CD4-positive, alpha-beta T cell treated with Interleukin-17A for 1 hour (primary cell): ENCODE measurements at places on chromosomes 11 and 22.

GRCh38 chr11:86249307-86250098 lies 5.0 kb downstream of the EED start:
- no peak for DNase-seq

- no peak for DNase-seq
Measured at GRCh38 chr11:126466236-126467045, 111.0 kb downstream of the ST3GAL4 start.

DNA sequence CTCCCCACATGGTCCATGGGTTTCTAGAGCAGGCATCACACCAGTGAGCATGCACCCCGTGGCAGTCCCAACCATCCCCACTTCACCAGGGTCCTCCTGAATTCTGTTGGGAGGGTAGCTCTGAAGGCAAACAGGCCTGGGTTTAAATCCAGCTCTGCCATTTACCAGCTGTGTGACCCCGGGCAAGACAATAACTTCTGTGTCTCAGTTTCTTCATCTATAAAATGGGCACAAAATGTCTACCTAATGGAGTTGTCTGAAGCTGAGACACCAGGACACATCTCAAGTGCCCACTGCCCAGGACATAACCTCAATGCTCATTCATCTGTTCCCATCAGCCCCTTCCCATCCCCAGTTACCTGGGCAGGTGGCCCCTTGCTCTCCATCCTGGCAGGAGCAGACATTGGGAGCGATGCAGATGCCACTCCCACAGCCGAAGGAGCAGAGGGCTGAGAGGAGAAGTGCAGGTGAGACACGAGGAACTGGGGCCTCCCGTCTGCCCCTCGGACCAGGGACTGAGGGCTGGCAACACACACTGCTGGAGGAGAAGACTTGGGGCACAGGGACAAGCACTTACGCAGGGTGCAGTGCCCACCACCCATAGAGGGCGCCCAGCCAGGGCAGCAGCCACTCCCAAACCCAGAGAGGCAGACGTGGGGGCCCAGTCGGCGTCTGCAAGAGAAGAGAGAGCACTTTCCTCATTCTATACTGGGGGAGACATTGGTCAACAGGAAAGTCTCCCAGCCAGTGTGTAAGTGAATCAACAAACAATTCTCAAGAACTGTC lies 4.0 kb downstream of the VWCE start:
- DNase-seq: no peak

DNA sequence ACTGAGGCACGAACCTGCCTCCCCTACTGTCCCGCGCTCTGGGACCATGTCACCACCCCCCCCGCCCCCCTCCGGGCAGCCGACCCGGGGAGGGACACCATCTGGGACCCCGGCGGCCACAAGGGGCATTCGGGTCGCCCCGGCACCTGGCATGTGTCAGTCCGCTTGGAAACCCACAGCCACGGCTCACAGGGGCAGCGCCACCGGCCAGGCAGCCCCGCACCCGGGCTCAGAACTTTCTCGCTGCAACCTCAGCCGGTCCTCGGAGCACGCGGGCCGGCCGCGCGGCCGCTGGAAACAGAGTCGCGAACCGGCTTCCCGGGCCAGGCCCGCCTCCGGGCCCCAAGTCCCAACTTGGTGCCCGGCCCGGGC lies 159.9 kb upstream of the GRK3 start:
- DNase-seq: no peak

DNA sequence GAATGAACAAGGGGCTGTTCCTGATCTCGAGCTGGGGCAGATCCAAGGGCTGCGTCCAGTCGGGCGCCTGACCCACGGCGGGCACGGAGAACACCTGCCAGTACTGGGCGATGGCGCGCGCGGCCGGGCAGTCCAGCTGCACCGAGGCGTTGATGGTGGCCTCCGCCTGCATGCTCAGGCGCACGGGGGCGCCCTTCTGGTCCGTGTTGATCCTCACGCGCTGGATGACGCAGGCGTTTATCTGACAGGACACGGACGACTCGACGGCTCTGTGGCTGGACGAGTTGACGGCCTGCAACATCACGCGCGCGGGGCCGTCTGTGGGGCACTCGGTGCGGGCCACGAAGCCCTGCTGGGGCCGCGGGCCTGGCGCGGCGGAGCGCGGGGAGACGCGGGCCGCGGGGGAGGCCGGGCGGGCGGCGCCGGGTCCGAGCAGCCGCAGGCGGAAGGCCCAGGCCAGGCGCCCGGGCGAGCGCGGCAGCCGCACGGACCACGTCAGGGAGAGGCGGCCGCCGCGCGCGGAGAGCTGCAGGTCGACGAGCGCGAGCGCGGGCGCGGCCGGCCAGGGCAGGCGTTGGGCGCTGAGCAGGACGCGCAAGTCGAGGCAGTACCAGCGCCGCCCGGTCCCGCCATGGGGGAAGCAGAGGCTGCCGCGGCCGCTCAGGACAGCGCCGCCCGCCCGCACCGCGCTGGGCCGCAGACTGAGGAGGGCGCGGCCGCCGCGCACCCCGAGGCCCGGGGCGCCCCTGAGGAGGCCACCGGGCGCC lies 511 bp downstream of the PKDREJ start:
- DNase-seq: peak; percentile 38

DNA sequence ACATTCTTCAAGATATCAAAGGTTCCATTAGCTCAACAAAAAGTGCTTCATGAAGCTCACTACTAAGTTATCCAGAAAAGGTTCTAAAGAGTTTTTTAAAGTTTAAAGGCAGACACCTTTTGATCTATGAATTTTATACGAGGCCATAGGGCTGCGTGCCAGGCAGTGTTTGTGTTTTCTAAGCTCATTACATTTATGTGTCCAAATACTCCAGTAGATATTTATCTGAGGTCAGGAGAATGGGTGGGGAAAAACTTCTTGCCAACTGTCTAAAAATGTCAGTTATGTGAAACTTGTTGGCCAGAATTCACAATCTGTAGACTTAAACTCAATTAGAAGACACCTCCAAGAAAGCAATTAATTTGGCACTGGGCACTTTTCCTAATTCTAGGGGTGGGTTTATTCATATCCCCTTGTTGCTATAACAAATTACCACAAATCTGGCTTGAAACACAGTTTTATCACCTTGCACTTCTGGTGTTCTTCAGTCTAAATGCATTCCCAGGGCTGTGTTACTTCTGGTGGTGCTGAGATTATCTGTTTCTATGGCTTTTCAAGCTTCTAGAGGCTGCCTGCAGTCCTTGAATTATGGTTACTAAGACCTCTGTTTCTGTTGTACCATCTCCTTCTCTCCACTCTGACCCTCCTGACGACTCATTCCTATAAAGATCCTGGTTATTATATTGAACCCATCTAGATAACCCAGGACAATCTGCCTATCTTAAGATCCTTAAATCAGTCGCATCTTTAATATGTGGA lies 1030.4 kb upstream of the CNTN5 start:
- DNase-seq: no peak

GRCh38 chr11:125923012-125923579 lies 18.8 kb downstream of the DDX25 start:
- DNase-seq: peak; percentile 66

DNA sequence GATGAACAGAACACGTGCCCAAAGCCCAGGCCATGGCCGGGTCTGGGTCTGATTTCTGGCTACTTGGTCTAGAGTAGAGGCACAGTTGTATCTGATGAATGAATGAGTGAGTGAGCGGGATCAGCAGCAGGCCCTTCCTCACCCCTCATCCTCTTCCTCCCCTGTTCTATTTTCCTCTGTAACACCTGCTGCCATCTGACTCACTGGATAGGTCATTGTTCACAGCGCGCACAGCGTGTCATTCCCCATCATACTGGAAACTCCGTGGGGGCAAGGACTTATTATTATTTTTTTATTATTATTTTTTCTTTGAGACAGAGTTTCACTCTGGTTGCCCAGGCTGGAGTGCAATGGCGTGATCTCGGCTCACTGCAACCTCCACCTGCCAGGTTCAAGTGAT lies 13.9 kb downstream of the NCF4 start:
- DNase-seq: no peak

DNA sequence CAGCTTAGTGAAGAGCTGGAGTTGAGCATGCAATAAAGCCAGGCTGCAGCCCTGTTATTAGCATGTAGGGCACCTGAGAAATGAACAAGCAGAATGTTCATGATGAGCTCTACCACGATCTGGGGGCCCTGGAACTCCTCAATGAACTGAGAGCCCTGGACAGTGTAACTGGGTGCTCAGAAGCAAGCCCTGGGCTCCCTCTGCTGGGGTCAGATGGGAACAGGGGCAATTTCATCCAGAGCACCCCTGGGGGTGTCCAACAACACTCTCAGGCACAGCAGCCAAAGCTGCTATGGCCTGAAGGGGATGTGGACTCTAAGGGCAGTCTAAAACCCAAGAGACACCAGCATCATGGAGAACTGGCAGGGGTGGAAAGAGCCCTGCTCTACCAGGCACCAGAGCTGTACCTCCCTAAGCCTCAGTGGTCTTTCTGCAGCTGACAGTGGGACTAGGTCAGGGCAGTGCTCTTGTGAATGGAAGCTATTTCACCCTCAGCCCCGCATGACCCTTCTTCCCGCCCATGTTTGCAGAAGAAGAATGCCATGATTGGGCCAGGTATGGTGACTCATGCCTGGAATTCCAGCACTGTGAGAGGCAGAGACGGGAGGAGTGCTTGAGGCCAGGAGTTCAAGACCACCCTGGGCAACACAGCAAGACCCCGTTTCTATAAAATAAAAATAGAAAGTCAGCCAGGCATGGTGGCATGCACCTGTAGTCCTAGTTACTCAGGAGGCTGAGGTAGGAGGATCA lies 28.9 kb downstream of the THOC5 start:
- DNase-seq: peak; percentile 17

- no peak for DNase-seq
Measured at GRCh38 chr11:34499719-34500500, 13.7 kb downstream of the ELF5 start.

DNA sequence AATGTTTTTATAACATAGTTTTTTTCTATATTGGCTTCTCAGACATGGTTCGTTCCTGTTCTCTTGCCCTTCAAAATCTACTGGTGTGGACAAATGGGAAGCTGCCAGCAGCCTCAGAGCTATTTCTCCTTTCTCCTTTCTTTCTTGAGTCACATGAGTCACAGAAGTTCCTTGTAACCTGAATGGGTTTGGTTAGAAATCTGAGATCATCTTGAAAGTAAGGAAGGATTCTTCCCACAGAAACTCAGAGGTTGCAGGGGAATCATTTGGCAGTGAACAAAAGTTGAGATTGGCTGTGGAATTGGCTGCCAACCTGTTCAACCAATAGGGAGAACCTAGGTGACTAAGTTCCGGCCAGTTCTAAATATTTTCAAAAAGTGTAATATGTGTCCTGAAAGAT lies 12.5 kb downstream of the PLET1 start:
- no peak for DNase-seq

DNA sequence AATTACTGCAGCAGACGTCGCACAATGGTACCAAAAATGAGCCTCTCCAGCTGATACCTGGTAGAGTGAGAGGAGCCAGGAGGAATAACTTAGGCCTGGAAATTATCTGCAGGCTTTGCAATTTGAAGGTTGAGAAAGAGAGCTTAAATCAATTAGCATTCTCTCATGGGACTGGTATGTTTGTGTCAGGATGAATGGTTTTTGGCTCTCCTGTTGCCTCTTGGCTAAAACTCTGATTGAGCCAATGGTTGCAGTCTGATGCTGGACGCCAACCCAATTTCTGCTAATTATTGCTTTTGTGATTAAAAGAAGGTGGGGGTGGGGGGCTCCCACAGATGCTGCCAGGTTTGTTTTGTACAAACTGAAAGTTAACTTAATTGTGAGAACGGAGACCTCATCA lies 12.5 kb upstream of the NELL1 start:
- DNase-seq: no peak

DNA sequence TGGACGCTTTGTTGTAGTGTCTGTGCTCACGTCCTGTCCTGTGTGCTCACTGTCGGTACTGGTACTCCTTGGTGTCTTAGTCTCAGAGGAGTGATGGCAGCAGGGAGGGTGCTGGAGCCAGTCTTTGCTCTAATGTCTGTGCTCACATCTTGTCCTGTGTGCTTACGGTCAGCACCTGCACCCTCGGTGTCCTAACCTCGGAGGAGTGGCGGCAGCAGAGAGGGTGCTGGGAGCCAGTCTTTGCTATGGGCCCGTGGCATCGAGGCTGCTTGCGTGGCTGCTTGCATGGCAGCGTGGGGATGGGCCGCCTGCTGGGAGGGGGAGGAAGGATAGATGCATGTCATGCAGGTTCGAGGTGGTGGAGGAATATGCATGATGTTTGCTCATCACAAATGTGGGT lies 12.7 kb downstream of the IGHMBP2 start:
- no peak for DNase-seq

DNA sequence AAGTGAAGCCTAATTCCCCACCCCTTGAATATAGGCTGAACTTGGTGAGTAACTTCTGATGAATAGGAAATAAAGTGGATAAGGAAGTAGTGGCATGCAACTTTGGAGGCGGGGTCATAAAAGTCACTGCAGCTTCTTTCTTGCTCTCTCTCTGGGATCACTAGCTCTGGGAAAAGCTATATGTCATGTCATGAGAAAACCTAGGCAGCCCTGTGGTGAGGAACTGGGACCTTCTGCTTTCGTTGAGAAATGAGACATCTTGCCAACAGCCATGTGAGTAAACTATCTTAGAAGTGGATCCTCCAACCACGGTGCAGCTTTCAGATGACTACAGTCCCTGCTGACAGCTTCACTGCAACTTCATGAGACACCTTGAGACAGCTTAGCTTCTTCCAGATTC lies 15.7 kb downstream of the ZNF214 start:
- no peak for DNase-seq

GRCh38 chr11:48272606-48273005 lies 8.9 kb downstream of the OR4X1 start:
- no peak for DNase-seq

- DNase-seq: no peak
Measured at GRCh38 chr22:29343313-29343805, 27.9 kb upstream of the RASL10A start.

GRCh38 chr11:94150704-94151685 lies 22.4 kb downstream of the PANX1 start:
- DNase-seq: no peak

GRCh38 chr11:76676636-76677457 lies 6.3 kb upstream of the LRRC32 start:
- no peak for DNase-seq

DNA sequence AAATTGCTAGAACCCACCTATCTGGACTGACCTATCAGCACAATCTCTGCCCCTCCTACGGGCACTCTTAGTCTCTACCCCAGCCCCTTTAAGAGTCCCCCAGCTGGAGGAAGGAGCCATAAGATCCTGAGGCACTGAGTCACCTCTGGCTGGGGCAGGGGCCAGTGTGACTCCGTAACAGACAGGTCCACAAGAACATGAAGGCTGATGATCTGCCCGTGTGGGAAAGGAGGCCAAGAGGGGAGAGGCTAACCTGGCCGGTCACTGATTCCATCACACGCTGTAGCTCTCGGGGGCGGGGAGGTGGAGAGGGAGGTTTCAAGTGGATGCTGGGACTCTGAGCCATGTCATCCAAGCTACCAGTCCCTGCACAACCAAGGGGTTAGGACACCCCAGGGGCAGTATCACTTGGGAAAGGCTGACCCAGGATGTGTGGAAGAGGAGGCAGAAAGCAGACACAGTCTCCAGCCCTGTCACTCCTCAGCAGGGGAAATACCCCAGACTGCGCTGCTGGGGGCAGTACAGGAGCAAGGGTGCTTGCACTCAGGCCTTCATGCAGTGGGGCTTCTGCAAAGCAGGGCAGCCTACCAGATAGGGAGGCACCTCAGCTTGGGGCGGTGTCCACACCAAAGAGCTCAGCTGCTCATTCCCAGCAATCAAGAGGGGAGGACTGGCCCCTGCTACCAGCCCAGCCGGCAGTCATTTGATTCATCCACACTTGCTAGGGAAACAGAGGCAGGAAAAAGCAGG lies 22.3 kb downstream of the ARHGAP1 start:
- DNase-seq: no peak

- DNase-seq: peak; percentile 78
Measured at GRCh38 chr11:122843281-122844141, 5.2 kb downstream of the CRTAM start.

- DNase-seq: no peak
Measured at GRCh38 chr11:43418197-43418596, 59.5 kb downstream of the TTC17 start.

- no peak for DNase-seq
Measured at GRCh38 chr11:1087961-1088926, 13.6 kb downstream of the MUC2 start.
